ENCODE measurements at places on chromosomes 4 and X.

DNA sequence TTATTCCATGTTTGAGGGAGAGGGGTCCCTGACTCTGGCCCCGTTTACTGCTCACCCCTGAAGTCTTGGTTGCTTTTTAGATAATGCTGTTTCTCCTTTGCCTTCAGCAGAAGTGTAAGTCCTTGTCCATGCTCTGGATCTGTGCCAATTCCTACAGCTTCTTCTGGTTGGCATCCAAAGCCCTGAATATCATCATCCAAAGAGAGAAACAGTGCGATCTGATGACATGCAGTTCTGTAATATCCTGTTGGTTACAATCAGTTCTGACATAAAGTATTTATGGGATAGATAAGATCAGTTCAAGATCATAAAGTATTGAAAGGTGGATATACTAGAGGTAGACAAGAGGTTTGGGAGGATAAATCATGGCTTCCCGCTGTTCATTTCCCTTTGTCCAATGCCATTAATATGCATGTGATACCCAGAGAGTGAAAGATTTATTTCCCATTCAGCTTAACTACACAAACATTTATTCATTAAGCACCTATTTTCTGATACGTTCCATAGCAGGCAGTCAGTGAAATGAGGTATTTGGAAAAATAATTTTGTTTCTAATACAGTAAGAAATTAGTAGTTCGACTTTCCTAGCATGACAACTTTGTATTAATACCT lies 53.2 kb upstream of the TMEM150C start:
- no peaks in the 10 kb centered on the region for H3K4me1 ChIP-seq
- no peaks in the 10 kb centered on the region for H3K27me3 ChIP-seq
- H3K36me3 ChIP-seq: no peaks in the 10 kb centered on the region
- DNase-seq: no peak
- H3K4me3 ChIP-seq: no peak overlapping the region
- H3K27ac ChIP-seq: no peak overlapping the region

DNA sequence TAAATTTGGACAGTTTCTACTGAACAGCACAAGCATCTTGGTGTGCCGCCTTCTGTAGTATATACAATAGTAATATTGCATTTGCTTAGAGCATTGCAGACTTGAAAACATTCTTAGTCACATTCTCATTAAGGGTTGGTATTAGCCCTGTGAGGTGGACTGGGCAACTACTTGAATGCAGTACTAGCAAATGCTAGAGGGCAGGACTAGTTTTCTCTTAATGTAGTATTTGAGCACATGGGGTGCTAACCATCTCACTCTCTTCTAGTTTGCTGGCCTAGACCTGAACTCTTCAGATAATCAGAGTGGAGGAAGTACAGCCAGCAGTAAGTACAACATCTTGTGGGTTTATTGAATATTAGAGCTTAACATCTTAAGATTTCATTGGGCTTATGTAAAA lies 3.2 kb downstream of the DDX3X start:
- no peak overlapping the region for H3K27ac ChIP-seq
- no peak overlapping the region for H3K4me3 ChIP-seq
- DNase-seq: no peak
- H3K4me1 ChIP-seq: no peaks in the 10 kb centered on the region
- H3K27me3 ChIP-seq: no peaks in the 10 kb centered on the region

DNA sequence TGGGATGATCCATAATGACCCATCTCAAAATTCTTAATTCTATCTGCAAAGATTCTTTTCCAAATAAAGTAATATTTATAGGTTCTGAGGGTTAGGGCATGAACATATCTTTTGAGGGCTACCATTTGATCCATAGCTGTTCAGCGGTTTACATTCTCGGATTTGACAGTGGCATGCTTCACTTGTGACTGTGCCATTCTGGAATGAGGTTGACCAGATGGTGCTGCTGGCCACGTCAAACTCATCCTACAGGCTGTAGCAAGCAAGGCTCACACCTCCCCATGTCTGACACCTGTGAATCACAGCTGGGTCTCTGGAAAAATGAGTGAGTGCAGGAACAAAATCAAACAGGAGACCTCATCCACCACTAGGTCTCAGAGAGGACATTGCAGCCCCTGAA lies 280.5 kb downstream of the DHRSX start:
- H3K36me3 ChIP-seq: peaks cover 10% of the 10 kb centered on the region
- H3K27ac ChIP-seq: no peak overlapping the region
- peak; percentile 10 for DNase-seq
- no peaks in the 10 kb centered on the region for H3K4me1 ChIP-seq
- H3K27me3 ChIP-seq: no peaks in the 10 kb centered on the region

- no peaks in the 10 kb centered on the region for H3K4me1 ChIP-seq
- DNase-seq: no peak
- H3K36me3 ChIP-seq: no peaks in the 10 kb centered on the region
- no peak overlapping the region for H3K4me3 ChIP-seq
- no peak overlapping the region for H3K27ac ChIP-seq
These were observed 28.7 kb downstream of the STIM2 start for GRCh38 chr4:26889356-26889755.

GRCh38 chrX:40733706-40734105 lies 1.6 kb downstream of the MED14 start:
- H3K27me3 ChIP-seq: no peaks in the 10 kb centered on the region
- no peak overlapping the region for H3K4me3 ChIP-seq
- H3K36me3 ChIP-seq: no peaks in the 10 kb centered on the region
- H3K4me1 ChIP-seq: no peaks in the 10 kb centered on the region
- H3K27ac ChIP-seq: no peak overlapping the region

DNA sequence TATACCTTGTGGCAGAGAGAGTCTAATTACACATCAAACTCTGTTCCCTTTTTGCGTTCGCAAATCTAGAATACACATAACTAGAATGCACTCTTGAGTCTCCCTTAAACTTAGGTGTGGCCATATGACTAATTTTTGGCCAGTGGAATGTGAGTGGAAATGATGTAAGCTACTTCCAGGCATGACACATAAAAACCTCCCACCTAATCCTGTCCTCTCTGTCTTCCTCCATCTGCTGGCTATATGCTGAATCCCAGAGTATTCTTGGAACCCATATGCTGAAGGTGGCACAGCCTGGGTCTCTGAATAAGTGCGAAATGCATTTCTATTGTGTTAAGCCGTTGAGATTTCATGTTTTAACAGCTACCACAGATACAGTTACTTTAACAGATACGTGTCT lies 269.9 kb upstream of the NRK start:
- H3K4me3 ChIP-seq: no peak overlapping the region
- H3K36me3 ChIP-seq: no peaks in the 10 kb centered on the region
- H3K4me1 ChIP-seq: no peaks in the 10 kb centered on the region
- peak; percentile 51 for DNase-seq

GRCh38 chr4:48064349-48064748 lies 47.8 kb downstream of the NIPAL1 start:
- no peak for DNase-seq
- peaks cover 3% of the 10 kb centered on the region for H3K4me1 ChIP-seq
- no peak overlapping the region for H3K27ac ChIP-seq
- no peaks in the 10 kb centered on the region for H3K36me3 ChIP-seq
- H3K27me3 ChIP-seq: no peaks in the 10 kb centered on the region

DNA sequence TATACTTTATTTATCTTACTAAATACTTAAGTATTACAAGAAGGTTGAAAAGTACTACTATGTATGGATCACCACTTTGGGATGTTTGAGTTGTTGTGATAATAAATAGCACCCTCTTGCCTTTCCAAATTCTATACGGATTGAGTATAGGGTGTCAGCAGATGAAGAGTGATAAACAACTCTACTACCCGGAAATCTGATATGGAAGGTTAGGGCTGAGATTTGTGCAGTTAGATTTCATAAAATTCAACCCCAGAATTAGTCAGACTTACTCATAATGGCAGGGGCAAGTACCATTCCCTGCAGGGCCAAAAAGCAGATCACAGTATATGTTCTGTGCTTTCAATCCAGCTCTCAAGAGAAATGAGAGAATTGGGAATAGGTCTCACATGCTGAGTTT lies 1008.9 kb upstream of the PCDH7 start:
- H3K36me3 ChIP-seq: no peaks in the 10 kb centered on the region
- no peaks in the 10 kb centered on the region for H3K27me3 ChIP-seq
- no peak for DNase-seq
- peaks cover 2% of the 10 kb centered on the region for H3K4me1 ChIP-seq
- no peak overlapping the region for H3K4me3 ChIP-seq
- no peak overlapping the region for H3K27ac ChIP-seq

DNA sequence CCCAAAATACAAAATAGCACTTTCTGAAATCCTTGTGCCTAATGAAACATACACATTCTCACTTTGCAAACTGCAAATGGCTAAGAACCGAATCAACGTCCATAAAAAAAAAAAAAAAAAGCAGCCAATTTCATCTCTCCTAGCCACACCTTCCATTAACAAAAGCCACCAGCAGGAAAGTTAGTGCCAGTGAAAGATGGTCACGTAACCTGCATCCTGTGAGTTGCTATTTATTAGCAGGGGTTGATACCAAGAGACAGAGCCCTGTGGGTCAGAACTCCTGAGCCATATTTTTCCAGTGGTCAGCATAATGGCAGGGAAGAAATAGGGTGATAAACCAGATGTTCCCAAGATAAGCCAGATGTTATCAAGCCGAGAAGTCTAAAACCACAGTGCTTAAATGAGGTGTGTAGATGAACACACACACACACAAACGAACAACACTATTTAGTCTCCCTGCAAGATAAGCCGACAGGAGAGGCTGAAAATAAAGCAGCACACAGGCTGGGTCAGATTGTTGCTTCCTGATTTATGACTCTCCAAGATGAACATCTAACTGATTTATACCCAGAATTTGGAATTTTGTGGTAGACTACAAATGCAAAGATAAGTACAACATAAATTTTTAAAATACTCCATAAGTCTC lies 11.5 kb downstream of the PPARGC1A start:
- no peaks in the 10 kb centered on the region for H3K36me3 ChIP-seq
- peaks cover 13% of the 10 kb centered on the region for H3K4me1 ChIP-seq
- H3K27me3 ChIP-seq: no peaks in the 10 kb centered on the region
- peak; percentile 9 for DNase-seq

DNA sequence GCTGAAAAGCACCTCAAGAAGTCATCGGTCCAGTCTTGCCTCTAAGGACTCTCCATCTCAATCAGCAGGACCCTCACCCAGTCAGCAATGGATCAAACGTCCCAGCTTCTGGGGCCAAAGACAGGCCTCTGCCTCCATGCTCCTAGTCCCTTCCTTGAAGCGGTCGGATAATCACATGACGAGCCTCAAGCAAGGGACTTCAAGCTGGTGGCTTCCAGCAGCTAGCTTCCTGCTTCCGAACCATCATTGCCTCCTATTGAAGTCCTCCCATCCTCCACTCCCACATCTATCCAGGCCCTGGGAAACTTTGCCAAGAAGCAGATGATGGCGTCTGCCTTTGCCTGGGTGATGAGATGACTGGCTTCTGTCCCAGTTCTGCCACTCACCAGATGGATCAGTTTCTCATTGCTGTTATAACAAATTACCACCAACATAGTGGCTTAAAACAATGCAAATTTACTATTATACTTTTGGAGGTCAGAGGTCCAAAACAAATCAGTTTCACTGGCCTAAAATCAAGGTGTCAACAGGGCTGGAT lies 135.2 kb upstream of the MAMLD1 start:
- H3K27me3 ChIP-seq: no peaks in the 10 kb centered on the region
- H3K4me1 ChIP-seq: no peaks in the 10 kb centered on the region
- H3K4me3 ChIP-seq: no peak overlapping the region
- no peak overlapping the region for H3K27ac ChIP-seq
- H3K36me3 ChIP-seq: no peaks in the 10 kb centered on the region

GRCh38 chr4:64584981-64585557 lies 175.8 kb upstream of the TECRL start:
- no peak overlapping the region for H3K4me3 ChIP-seq
- no peaks in the 10 kb centered on the region for H3K4me1 ChIP-seq
- no peak overlapping the region for H3K27ac ChIP-seq
- no peak for DNase-seq
- no peaks in the 10 kb centered on the region for H3K36me3 ChIP-seq
- no peaks in the 10 kb centered on the region for H3K27me3 ChIP-seq

DNA sequence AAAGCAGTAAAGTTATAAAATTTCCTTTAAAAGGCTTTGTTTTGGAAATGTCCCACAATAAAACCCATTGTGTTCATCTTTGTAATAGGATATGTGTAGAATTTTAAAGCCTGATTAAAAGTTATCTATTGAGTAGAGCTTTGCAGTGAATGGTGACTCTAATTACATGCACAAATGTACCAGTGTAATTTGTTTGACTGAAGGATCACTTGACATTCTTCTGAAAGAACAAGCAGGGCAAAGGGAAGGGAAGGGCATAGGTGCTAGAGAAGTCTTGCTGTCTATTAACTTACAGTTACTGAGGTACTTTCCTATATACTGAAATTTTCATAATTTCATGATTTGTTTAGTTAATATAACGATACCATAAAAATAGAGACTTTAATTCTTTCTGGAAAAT lies 70.8 kb downstream of the STIM2 start:
- no peak overlapping the region for H3K4me3 ChIP-seq
- DNase-seq: no peak
- no peaks in the 10 kb centered on the region for H3K36me3 ChIP-seq
- no peaks in the 10 kb centered on the region for H3K27me3 ChIP-seq

DNA sequence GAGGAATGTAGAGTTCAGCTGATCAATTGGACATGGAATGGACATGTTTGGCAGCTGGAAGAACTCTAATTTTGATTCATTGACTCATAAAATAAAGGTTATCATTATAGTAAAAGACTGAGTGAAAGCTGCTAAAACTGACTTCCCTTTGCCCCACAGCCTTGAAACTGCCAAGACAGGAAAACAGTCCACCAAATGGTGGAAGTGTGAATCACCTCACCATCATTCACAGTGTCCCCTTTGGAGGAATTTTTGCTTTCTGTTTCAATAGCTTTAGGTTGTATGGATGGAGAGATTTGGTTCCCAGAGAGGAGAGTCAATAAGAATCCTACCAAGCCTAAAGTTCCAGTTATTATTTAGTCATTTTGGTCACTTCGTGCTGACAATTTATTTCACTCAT lies 20.8 kb upstream of the FREM3 start:
- H3K4me1 ChIP-seq: no peaks in the 10 kb centered on the region
- no peaks in the 10 kb centered on the region for H3K36me3 ChIP-seq
- no peak overlapping the region for H3K4me3 ChIP-seq
- no peaks in the 10 kb centered on the region for H3K27me3 ChIP-seq

DNA sequence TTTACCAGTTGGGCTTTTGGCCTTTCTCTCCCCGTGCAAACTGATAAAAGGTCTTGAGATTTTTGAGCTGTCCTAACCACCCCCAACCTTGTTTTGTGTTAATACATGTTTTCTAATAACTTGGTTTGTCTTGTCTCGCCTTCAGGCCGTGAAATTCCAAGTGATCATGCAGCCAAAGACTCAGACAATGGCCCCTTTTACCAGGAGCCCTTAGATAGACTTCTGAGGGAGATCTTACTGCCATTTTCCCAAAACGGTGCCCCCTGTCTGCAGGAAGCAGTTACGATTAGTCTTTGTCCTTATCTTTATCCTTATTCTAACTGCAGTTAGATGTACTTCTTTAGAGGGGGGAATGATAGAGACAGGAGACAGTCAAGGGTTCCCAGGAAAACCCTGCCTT lies 245.3 kb upstream of the HDX start:
- H3K27ac ChIP-seq: no peak overlapping the region
- no peaks in the 10 kb centered on the region for H3K36me3 ChIP-seq
- no peak overlapping the region for H3K4me3 ChIP-seq
- no peak for DNase-seq
- H3K4me1 ChIP-seq: peaks cover 7% of the 10 kb centered on the region

GRCh38 chr4:26238426-26238777 lies 82.4 kb upstream of the RBPJ start:
- H3K27me3 ChIP-seq: no peaks in the 10 kb centered on the region
- H3K36me3 ChIP-seq: no peaks in the 10 kb centered on the region
- no peak overlapping the region for H3K27ac ChIP-seq
- no peak for DNase-seq
- H3K4me1 ChIP-seq: no peaks in the 10 kb centered on the region
- H3K4me3 ChIP-seq: no peak overlapping the region

- DNase-seq: no peak
- no peak overlapping the region for H3K27ac ChIP-seq
- H3K4me3 ChIP-seq: no peak overlapping the region
- no peaks in the 10 kb centered on the region for H3K36me3 ChIP-seq
These were observed 32.4 kb upstream of the PGM2 start for GRCh38 chr4:37794056-37794455.
